DND-41 (cell line): ENCODE measurements at places on chromosomes 3 and 15.

GRCh38 chr3:73500321-73500720 lies 124.4 kb downstream of the PDZRN3 start:
- no peak for DNase-seq

DNA sequence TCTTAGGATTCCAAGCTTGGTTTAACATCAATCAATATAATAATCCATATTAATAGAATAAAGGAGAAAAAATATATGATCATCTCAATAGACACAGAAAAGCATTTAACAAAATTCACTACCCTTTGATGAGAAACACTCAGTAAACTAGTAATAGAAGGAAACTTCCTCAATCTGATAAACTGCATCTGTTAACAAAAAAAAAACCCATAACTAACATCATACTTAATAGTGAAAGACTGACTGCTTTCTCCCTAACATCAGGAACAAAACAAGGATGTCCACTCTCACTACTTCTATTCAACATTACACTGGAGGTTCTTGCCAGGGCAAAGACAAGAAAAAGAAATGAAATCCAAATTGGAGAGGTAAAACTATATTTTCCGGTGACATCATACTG lies 30.5 kb downstream of the LRRK1 start:
- no peak for DNase-seq

- DNase-seq: no peak
Measured at GRCh38 chr15:35654332-35654731, 108.4 kb upstream of the DPH6 start.

- DNase-seq: no peak
Measured at GRCh38 chr3:55491296-55491816, 4.2 kb upstream of the WNT5A start.

DNA sequence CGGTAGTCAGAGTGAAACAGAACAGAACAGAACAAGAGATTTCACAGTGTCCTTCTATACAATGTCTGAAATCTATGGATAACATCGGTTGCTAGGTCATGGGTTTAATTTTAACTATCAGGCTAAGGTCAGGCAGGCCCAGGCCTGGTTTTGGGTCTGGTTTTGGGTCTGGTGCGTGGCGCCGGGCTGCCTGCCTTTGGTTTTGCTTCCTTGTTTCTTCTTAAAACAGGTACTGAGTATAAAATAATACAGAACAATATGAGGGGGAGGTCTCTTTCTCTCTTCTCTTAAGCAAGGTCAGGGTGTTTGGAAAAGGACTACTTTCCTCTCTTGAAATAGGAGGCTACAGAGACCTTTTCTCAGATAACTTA lies 1.4 kb downstream of the AEN start:
- DNase-seq: no peak

- DNase-seq: no peak
Measured at GRCh38 chr3:149881879-149882278, 68.9 kb downstream of the RNF13 start.

- no peak for DNase-seq
Measured at GRCh38 chr3:38722781-38723568, 73.5 kb upstream of the SCN5A start.

DNA sequence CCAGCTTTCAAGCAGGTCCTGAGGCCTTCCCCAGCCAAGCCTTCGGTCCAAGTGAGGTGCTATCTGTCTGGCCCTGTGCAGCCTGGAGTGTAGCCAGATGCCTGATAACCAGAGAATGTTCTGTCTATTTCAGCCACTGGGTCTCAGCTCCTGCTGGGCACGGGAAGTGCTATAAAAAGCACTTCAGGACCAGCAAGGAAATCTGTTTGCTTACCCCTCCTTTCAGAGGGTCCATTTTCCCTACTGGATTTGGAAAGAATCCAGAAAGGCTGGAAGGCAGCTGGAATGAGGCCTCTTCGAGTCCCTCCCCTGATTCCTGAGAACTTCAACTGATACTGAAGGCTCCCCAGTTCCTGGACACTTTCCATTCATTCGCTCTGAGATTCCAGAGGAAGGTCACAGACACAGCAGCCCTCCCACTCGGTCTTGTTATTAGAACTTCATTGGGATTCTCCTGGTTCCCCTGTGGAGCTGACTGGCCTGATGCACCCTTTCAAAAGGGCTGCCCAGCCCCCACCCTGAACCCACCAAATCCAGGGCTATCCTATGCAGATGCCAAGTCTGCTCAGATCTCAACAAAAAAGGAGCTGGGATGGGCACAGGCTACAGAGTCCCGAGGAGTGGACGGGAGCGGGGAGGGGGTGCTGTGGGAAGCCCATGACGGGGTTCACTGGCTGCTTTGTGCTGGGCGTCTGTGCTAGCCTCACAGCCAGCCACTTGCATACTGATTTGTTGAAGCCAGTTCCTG lies 70.4 kb downstream of the UMPS start:
- no peak for DNase-seq

DNA sequence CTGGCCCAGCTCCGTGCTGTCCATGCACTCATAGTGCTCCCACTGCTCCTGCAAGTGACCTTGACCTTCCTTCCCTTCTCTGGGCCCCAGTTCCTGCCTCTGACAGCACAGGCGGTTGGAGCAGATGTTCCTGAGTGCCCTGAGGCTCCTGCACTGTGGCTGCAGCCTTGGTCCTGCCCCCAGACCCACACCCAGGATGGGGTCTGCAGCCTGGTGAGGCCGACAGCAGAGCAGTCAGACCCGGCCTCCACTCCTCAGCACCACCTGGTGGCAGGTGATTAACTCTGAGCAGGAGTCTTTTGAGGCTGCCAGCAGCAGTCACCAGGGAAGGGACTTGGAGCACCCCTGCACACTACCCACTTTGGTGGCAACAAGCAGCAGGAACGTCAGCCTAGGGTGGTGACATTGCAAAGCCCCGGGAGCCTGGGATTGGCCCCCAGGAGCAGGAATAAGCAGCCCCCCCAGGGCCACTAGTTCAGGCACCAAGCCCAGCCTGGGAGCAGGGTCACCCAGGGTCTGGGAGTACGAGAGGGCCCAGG lies 64.6 kb downstream of the CYP11A1 start:
- peak; percentile 39 for DNase-seq

- DNase-seq: no peak
Measured at GRCh38 chr15:90054618-90055097, 47.6 kb downstream of the IDH2 start.

DNA sequence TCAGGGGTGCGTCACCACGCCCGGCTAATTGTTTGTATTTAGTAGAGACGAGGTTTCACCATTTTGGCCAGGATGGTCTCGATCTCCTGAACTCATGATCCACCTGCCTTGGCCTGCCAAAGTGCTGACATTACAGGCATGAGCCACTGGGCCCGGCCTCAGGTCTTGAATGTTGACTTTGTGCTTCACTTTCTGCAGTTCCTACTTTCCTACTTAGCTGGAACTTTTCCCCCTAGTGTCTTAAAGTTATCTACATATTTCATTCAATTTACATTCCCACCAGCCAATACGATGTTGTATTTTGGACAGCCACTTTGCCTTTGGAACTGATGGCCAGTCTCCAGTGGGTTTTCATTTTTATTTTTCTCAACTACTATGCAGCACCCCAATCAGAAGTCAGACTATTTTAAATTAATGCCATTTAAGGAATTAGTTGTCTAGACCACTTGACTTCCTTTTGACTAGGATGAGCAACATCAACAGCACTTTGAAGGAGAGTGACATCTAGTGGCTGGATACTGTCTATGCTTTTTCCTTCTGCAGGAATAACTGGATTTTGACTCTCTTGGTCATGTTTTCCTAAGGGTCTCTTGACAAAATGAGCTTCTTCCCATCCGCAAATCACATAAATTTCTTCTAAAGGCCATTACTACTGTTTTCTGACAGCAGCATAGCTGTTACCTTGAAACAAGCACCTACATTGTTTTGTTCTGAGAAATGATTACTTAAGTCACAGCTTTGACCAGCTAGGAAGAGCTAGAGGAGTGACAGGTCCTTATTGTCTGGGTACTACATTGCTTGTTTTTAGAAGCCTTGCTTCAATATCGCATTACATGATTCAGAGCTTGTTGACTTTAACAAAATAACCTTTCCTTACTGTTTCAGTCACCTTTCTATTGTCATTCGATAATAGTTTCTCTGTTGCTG lies 140.2 kb downstream of the ITPR1 start:
- peak; percentile 10 for DNase-seq

DNA sequence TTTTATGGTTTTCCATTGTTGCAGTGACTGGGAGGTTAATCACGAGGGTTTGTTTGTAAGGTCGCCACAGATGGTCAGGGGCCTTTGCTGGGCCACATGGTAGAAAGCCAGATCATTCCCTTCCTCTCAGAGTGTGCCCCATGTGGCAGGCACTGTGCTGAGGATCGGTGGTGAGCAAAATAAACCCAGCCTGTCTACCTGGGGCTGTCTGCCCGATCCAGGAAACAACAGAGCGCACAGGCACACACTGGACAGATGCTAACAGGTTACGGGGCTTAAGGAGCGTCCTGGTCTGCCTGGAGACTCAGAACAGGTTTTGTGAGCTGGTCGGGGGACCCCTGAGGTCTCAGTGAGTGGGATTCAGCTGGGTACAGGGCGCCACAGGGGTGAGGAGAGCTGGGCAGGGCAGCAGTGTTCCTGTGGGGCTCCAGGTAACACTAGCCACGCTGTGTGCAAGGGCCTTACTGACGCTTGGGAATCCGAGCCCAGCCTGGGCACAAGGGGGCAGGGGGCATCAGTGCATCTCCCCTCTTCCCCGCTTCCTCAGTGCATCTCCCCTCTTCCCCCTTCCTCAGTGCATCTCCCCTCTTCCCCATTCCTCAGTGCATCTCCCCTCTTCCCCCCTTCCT lies 136.4 kb downstream of the DNAJB8 start:
- DNase-seq: no peak

DNA sequence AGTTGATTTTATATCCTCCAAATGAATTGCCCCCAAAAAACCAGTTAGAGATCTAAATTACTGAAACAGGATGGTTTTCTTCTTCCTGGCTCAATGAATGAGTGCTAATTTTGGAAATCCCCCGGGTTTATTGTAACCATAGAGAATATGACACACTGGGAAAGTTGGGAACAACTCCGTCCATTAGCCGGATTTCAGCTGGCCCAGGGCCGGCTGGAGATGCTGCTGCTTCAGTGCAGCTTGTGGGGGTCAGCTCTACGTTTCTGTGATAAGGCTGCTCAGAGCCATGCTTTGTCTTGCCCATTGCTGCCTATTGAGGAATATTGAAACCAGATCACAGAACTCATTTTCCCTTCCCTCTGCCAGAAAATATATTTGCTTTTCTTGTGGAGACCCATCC lies 20.3 kb downstream of the GYG1 start:
- no peak for DNase-seq

DNA sequence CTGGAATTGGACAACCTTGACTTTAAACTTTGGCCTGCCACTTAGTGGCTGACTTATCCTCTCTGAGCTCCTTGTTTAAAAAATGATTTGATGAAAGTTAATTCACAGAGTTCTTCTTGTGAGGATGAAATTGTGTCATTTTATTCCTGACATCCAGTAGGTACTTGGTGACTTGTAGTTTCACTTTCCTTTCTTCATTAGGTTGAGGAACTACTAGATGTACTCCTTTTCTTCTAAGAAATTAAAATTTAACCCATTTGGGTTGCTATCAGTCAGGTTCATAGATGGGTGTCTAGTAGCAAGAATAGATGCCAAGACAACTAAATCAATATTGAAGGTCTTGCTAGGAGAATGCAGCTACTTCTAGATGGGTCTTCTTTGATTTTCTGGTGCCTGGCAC lies 5.2 kb downstream of the NR1D2 start:
- DNase-seq: no peak

GRCh38 chr3:55426486-55426885 lies 60.6 kb downstream of the WNT5A start:
- DNase-seq: no peak

DNA sequence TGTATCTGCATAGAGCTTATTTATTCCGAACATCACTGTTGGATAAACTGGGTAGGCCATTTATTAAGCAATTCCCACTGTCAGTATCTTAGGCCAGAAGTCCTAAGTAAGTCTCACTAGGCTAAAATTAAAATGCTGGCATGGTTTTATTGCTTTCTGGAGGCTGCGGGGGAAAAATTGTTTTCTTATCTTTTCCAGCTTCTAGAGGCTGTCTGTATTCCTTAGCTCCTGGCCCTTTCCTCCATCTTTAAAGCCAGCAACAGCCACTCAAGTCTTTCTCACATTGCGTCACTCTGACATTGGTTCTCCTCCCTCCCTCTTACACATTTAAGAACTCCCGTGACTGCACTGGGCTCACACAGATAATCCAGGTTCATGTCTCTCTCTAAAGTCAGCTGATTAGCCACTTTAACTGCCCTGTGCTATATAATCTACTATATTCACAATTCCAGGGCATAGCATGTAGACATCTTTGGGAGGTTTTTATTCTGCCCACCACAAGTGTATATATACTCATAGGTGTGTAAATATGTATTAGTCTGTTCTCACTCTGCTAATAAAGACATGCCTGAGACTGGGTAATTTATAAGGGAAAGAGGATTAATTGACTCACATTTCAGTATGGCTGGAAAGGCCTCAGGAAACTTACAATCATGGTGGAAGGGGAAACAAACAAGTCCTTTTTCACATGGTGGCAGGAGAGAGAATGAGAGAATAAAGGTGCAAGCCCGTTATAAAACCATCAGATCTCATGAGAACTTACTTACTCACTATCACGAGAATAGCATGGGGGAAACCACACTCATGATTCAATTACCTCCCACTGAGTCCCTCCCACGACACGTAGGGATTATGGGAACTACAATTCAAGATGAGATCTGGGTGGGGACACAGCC lies 113.5 kb upstream of the SLC7A14 start:
- DNase-seq: no peak

GRCh38 chr3:29695201-29695600 lies 414.3 kb downstream of the RBMS3 start:
- DNase-seq: no peak

GRCh38 chr15:51756482-51756881 lies 5.1 kb downstream of the TMOD2 start:
- DNase-seq: no peak

DNA sequence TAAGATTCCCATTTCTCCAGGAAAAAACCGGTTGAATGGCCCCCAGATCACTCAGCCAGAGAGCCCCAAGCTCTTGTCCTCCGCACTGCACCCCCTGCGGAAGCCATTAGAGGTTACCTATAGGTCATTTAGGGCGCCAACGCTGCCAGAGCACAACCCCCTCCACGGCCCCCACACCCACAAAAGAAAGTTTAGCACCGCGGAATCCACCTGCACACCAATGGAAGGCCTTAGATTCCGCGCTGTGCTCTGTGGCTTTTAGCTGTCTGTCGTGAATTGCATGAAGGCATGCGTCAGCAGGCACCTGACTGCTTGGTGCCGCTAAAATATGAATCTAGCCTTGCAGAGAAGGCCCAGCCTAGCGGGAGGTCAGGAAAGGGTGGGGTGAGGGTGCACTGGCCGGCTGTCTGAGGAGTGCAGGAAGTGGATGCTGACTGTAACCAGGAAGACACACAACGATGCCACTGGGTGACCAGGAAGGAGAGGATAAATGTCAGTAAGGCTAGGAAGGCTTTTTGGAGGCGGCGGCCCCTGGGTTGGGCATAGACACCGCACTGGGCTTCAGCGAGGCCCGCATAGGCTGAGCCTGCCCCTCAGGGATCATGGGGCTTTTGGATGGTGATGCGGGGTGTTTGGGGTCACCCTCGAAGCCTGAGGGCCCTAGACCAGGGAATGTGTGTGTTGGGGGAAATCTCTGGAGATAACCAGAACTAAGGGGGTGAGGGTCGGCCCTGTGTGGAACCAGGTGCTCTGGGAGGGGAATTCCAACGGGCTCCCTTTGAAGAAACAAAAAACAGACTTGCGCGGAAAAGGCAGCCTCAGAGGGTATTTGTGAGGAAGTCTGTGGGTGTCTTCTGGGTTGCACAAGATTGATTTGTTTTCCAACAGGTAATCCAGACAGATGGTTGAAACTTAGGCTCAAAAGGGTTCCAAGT lies 976 bp upstream of the NUP210 start:
- DNase-seq: peak; percentile 65
